ENCODE measurements at places on chromosomes 5 and 9. TPM values are rescaled to one million over a fixed set of nuclear protein-coding genes. Genes with fewer than 3 reads are reported as not detected.

GRCh38 chr5:113612060-113612496, 98.6 kb downstream of the YTHDC2 start:
- DNase-seq = no peak

DNA sequence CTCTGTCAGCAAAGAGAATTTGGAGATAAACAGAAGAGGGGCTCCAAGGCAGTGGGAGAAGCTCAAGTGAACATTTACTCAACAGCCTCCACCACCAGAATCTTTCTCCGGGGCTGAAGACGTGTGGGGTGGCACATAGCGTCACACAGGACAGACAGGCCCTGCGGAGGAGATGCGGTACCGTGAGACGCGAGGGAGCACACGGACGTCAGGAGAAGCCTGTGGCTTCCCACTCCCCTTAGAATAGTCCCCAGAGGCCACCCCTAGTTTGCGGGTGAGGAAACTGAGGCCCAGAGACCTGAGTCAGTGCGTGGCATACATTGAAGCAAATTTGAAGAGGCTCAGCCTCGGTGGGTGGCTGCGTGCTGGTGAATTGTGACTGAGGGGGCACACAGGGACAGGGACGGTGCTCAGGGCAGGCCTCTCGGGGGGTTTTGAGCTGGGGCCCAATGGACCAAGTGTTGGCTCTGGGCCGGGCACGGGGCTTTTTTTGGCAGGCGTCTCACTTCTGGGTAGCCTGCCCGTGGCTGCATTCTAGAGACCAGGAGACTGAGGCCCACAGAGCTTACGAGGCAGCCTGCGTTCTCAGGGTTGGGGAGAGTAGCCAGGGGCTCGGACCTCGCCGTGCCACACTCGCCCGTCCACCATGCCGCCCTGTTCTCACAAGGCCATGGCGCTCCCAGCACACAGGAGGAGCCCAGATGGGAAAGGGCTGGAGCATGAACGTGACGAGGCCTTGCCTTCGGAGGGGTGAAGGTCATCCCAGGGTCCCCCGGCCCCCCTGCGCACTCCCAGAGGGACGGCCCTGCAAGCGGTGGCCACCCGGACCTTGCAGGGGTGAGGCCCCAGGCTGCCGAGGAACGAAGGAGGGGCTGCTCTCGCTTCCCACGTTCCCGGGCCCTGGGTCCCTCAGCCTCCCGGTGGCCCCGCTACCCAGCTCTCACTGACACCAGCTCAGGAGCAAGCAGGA, 220.6 kb downstream of the C9orf50 start:
- no peak for DNase-seq

DNA sequence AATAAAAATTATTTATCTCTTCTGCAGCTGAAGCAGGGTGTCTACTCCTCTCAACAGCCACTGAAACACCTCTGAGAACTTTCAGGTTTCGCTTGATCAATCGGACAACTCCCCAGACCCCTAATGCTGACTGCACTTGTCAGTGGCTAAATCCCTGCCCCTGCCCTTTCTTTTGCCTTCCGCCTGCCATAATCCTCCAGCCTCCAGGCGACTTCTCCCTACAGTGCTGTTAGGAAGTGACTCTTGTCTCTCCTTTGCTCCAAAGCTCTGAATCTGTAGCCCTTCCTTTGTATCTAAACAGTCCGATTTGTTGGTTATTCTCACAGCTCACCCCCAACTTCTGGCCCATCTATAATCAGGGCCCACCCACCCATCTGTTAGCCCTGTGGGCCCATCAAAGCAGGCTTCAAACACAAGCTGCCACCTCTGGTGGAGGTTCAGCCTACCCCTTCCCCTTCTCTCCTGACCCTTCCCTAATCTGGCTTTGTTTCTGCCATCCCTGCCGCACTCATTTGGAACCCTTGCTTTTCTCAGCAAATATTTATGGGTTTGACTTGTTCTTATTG, 53.7 kb upstream of the IFNK start:
- DNase-seq = no peak

GRCh38 chr9:114860187-114860586, 54.3 kb upstream of the TNFSF15 start:
- no peak for DNase-seq

The TAF11L3 gene
- not detected for total RNA-seq

DNA sequence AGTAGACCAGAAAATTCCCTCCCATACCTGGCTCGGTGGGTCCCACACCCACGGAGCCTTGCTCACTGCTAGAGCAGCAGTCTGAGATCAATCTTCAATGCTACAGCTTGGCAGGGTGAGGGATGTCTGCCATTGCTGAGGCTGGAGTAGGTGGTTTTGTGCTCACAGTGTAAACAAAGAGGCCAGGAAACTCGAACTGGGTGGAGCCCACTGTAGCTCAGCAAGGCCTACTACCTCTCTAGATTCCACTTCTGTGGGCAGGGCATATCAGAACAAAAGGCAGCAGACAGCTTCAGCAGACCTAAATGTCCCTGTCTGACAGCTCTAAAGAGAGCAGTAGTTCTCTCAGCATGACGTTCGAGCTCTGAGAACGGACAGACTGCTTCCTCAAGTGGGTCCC, 5.6 kb upstream of the GZMA start:
- no peak for DNase-seq

GRCh38 chr9:16679327-16679821, 191.1 kb downstream of the BNC2 start:
- DNase-seq = peak; percentile 41

DNA sequence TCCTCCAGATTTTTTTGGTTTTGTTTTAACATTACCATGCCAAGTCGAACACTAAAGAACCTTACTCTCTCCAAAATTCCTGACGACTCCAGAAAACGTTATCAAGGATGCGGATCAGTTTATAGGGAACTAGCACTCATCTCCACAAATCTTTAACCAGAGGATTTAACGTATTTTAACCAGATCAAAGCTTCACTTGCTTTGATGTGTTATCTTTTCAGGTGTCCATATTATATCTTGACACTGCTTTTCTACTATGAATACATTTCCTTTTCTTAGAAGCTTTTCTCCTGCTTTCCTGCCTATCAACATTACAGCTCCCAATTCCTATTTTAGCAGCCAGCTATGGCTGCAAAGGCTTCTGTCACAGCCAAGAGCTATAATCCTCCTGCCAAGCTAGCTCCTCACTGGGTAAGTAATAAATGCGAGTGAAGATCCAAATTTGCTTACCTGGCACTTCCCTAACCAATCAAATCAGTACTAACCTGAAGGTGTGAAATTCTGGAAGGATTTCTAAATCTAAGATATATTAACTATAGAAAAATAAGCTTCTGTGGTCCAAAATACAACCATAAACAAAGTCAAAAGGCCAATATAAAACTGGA, 60.2 kb downstream of the CDC14B start:
- no peak for DNase-seq
